ENCODE measurements at places on chromosomes 1 and 21.

DNA sequence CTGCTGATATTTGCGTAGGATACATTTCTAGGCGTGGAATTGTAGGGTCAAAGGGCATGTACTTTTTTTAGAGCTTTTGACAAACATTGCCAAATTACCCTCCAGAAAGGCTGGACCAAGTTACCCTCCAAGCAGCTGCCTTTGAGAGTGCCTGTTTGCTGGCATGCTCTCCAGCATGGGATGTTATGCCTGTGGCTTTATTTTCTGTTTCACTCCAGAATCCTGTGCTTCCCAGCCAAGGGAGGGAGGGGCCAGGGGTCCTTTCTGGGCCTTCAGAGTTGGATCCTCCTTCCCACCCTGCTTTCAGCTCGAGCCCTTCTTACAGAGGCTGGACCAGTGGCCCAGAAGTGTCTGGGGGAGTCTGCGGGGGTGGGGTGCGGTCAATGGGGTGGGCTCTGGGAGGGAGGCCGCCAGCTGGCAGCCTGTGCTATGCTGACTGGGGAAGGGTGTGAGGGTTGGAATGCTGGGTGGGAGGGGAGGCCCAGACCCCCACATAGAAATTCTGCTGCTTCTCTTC lies 81.2 kb downstream of the EPHB2 start:
- DNase-seq = no peak

DNA sequence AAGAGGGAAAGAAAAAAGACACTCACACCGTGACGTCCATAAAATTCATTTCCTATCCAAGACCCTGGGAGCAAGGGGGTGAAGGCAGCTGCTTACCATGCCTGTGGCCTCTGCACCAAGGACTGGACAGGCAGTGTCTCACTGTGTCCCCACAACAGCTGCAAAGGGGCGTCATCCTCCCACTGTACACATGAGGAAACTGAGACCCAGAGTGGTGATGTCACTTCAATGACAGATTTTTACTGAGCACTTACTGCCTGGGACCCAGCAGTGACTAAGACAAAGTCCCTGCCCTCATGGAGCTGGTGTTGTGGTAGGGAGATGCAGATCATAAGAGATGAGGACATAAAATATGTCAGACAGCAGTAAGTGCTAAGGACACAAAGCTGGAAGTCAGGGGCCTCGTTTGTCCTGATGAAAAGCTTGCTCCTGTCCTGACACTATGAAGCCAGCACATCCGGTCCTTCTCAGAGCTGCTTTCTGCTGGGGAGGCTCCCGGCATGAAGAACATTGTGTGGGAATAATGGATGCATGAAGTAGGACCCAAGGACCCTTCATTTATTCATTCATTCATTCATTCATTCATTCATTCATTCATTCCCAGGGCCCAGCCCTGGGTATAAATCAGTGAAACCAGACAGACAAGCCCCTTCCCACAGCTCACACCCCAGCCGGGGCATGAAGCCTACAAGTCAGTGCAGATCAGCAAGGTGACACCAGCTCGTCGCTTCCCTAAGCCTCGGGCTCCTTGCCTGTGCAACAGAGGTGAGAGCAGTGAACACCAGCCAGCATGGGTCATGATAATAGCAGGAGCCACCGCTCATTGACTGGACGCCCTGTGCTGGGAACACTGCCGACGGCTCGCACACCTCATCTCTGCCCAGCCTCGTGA lies 473.7 kb downstream of the MATN1 start:
- DNase-seq = no peak

- no peak for DNase-seq
Observed at GRCh38 chr1:241131636-241132194, 225.3 kb downstream of the RGS7 start.

DNA sequence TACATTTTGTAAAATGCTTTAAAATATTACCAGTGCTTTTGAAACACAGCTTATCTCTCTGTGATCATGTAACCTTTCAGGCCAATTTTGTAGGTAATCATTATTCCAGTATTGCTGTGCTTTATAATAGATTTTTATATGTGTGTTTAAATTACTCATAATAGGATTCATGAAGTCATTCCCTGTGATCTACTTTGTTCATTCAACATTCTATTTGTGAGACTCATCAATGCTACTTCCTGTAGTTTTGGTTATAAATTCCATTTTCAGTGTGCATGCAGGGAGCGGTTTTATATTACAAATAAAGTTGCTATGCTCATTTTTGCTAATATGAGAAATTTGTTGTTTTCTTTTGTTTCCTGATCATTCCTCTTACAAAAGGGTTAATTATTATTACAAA lies 4.1 kb upstream of the OR2M5 start:
- DNase-seq = no peak

All from stimulated activated CD8-positive, alpha-beta memory T cell treated with anti-CD3 and anti-CD28 coated beads, Interleukin-2, amount 100 ng/mL, for 1 hour (primary cell).